ENCODE measurements at places on chromosomes 7 and 10. TPM values are rescaled to one million over a fixed set of nuclear protein-coding genes. Genes with fewer than 3 reads are reported as not detected.

Gene ODAD2
- total RNA-seq: 6.6 TPM

Gene CALN1
- 0.51 TPM for total RNA-seq

Gene CRHR2
- total RNA-seq: 0.18 TPM

Gene WNT8B
- 3.8 TPM for total RNA-seq

Gene RBM20
- total RNA-seq: 0.61 TPM

Gene PAX2
- total RNA-seq: 1.0 TPM

Gene HTR7
- total RNA-seq: 0.09 TPM

Gene ELFN1
- total RNA-seq: 8.5 TPM

DNA sequence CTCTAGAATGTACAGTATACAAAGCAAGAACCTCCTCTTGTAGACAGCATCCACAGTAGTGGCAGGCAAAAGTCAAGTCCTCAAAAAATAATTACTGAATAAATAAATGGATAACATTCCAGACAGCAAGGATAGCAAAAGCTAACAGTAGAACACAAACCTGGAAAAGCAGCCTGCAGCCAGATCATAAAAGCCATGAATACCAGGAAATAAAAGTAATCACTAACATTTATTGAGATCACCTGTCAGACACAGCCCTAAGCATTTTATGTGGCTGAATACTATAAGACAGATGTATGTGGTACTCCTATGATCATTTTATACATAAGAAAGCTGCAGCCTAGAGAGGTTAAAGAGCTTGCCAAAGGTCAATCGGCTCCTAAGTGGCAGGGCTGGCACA is 34.0 kb downstream of the CUL2 start:
- no peak overlapping the region for H3K27ac ChIP-seq
- DNase-seq: no peak
- H3K4me3 ChIP-seq: no peak overlapping the region
- no peaks in the 10 kb centered on the region for H3K27me3 ChIP-seq

DNA sequence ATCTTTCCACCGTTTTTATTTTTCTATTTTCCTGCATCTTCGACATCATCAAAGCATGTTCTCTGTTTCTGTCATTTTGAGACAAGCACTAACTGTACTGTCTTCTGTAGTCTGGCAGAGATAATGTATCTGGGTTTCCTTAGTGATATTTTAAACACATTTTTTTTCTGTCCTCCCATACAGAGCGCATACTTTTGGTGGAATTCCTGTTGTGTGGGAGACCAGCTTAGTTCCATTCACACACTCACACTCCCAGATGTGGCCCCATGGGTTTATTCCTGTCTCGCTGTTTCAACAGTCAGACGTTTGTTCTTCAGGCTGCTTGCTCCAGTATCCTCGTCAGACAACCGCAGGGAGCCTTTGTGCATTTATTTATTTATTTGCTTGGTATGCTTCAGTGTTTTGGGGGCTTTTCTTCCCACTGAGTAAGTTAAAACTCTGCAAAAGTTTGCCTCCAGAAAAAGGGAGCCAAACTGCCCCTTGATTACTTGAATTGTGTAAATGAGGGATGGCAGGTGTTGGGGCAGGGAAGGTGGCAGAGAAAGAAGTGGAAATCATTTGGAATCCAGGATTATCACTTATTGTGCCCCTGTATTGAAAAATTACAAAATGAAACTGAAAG is 456.8 kb upstream of the KLF6 start:
- peak overlapping the region; percentile 67 for H3K4me3 ChIP-seq
- no peaks in the 10 kb centered on the region for H3K27me3 ChIP-seq
- peaks cover 35% of the 10 kb centered on the region for H3K4me1 ChIP-seq

DNA sequence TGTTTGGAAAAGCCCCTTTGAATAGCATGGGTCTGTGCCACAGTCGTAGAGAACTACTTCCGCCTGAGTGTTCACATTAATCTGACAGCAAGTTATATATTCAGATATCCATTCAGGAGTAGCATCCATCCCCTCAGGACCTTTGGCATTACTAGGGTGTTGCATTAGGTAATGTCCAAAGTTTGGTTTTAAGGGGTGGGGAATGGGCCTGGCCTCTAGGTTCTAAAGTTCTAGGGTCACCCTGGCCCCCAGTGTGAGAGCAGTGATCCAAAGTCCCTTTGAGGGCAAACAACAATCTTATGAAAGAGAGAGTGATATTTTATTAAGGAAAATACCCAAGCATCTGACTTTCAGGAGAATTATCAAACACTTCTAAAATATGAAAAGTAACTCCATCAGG is 12.3 kb downstream of the MCM10 start:
- H3K4me1 ChIP-seq: no peaks in the 10 kb centered on the region
- no peak for DNase-seq
- no peaks in the 10 kb centered on the region for H3K27me3 ChIP-seq
- H3K36me3 ChIP-seq: peaks cover 16% of the 10 kb centered on the region
- H3K4me3 ChIP-seq: no peak overlapping the region

GRCh38 chr7:12884033-12884432 is 196.6 kb downstream of the ARL4A start:
- no peak overlapping the region for H3K27ac ChIP-seq
- DNase-seq: no peak
- H3K36me3 ChIP-seq: no peaks in the 10 kb centered on the region
- no peaks in the 10 kb centered on the region for H3K27me3 ChIP-seq
- no peak overlapping the region for H3K4me3 ChIP-seq
- no peaks in the 10 kb centered on the region for H3K4me1 ChIP-seq

GRCh38 chr10:10814069-10814468 is 203.6 kb upstream of the CELF2 start:
- no peak overlapping the region for H3K4me3 ChIP-seq
- H3K27ac ChIP-seq: no peak overlapping the region
- H3K27me3 ChIP-seq: no peaks in the 10 kb centered on the region

DNA sequence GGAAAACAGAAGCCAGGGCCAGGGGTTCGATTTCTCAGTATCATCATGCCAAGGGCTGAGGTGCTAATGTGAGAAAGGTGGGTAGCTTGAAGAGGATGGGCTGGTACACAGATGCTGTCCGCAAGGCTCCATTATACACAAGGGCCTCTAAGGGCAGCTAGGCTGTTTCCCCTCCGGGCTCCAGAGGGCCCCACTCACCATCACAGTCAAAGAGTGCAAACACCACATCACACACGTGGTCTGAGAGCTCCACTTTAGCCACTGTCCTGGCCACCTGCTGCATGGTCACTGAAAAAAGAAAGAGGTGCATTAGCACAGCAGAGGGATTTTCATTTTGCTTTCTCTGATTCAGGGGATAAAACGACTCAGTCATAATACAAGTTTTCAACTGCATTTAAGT is 20.9 kb upstream of the DNAJB12 start:
- no peak overlapping the region for H3K4me3 ChIP-seq
- DNase-seq: no peak
- H3K4me1 ChIP-seq: peaks cover 9% of the 10 kb centered on the region

- peak overlapping the region; percentile 54 for H3K4me3 ChIP-seq
- H3K27ac ChIP-seq: no peak overlapping the region
- peaks cover 4% of the 10 kb centered on the region for H3K4me1 ChIP-seq
Measured at GRCh38 chr10:32374605-32375004, 27.6 kb upstream of the EPC1 start.

- no peaks in the 10 kb centered on the region for H3K4me1 ChIP-seq
- peaks cover 21% of the 10 kb centered on the region for H3K36me3 ChIP-seq
- H3K27ac ChIP-seq: no peak overlapping the region
- DNase-seq: no peak
- H3K4me3 ChIP-seq: no peak overlapping the region
Measured at GRCh38 chr7:99624484-99624883, 7.7 kb downstream of the ZSCAN25 start.

GRCh38 chr7:44824894-44825526 is 22.9 kb downstream of the H2AZ2 start:
- H3K27me3 ChIP-seq: no peaks in the 10 kb centered on the region
- no peak for DNase-seq
- peak overlapping the region; percentile 0 for H3K27ac ChIP-seq

DNA sequence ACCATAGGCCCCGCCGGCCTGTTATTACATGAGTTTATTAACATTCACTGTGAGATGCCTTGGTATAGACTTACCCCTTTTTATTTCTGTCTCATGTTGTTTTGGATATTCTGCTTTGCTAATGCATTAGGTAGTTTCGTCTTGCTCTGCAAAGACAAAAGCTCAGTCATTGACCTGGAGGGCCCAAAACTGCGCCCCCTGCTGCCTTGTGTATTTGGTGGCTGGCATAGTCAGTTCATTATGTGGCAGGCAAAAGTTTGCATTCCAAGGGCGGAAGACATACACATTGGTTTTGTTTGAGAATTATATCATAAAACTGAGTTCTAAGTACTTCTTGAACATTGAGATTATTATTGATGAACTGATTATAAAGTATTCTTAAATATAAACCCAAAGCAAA is 372.5 kb downstream of the SDK1 start:
- peak; percentile 27 for DNase-seq
- no peaks in the 10 kb centered on the region for H3K27me3 ChIP-seq
- no peaks in the 10 kb centered on the region for H3K36me3 ChIP-seq
- no peak overlapping the region for H3K4me3 ChIP-seq
- H3K4me1 ChIP-seq: peaks cover 3% of the 10 kb centered on the region
- H3K27ac ChIP-seq: no peak overlapping the region

GRCh38 chr7:128299109-128299607 is 44.5 kb downstream of the RBM28 start:
- DNase-seq: no peak
- H3K36me3 ChIP-seq: peaks cover 4% of the 10 kb centered on the region
- H3K4me3 ChIP-seq: no peak overlapping the region
- H3K27me3 ChIP-seq: no peaks in the 10 kb centered on the region

DNA sequence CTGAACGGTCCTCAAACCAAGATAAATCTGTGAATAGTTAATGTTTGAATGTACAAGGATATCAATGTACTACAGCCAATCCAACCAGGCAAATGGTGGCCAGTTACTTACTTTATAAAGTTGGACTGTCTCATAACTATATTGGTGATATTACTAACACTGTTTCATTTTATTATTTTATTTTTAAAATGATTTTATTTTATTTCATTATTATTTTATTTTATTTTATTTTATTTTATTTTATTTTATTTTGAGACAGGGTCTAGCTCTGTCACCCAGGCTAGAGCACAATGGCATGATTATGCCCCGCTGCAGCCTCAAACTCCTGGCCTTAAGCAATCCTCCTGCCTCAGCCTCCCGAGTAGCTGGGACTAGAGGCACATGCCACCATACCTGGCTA is 6.8 kb downstream of the IL15RA start:
- no peaks in the 10 kb centered on the region for H3K4me1 ChIP-seq
- DNase-seq: no peak
- H3K4me3 ChIP-seq: no peak overlapping the region
- H3K27ac ChIP-seq: no peak overlapping the region

DNA sequence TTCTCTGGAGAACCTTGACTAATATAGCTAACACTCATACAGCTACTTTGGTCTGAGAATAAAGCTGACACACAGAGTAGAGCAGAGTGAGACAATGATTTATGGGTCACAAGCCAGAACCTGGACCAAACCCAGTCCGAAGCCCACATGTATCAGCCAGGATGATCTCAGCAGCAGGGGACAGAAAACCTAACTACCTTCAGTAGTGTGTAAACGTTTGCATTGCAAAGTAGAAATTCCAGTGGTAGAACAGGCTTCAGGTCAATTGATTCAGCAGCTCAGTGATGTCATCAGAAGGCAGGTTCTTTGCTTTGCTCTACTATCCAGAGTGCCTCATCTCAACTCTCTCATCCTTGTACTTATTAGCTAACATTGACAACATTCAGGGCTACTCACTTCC is 62.5 kb upstream of the PALS2 start:
- DNase-seq: no peak
- H3K36me3 ChIP-seq: no peaks in the 10 kb centered on the region
- no peak overlapping the region for H3K27ac ChIP-seq
- H3K4me1 ChIP-seq: peaks cover 15% of the 10 kb centered on the region
- H3K27me3 ChIP-seq: no peaks in the 10 kb centered on the region

DNA sequence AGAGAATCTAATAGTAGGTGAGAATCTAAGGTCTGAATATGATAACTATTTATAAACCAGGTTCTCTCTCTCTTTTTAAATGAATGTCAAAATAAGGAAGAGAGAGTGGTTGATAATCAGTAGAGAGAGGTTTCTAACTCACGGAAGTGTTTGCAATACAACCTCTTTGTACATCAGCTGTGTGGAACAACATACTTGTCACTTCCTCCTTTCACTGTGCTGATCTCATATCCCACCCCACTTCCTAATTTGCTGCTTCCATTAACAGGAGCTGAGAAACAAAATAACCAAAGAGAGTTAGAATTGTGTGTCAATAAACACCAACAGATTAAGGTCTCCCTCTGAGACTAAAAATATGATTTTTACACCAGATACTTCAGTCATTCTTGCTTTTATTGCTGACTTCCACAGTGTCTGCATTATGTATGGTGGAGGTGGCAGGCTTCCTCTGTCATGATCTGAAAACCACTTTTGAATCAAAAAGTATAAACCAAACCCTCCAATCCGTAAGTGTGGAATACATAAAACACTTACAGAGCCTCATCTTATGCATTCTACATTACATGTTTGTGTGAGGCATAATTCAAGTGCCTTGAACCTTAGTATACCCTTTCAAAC is 25.0 kb downstream of the CACUL1 start:
- no peaks in the 10 kb centered on the region for H3K36me3 ChIP-seq
- peaks cover 10% of the 10 kb centered on the region for H3K4me1 ChIP-seq
- no peaks in the 10 kb centered on the region for H3K27me3 ChIP-seq
- DNase-seq: no peak

DNA sequence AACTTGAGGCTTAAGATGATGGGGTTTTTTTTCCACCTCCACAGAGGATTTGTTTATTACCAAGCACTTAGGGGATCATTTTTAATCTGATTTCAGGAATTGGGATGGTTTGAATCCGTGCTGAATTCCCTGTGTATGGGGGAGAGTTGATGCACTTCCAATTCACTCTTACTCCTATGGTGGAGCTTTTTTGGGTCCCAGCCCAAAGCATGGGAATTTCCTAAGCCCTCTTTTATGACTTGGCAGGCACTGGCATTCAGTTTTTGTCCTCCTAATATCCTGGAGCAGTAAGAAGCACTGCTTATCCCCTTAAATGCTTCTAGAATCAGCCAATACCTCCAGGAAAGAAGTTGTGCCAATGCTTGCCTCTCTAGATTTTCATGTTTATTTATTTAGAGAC is 78.7 kb downstream of the HYCC1 start:
- no peak for DNase-seq
- no peaks in the 10 kb centered on the region for H3K27me3 ChIP-seq
- no peak overlapping the region for H3K27ac ChIP-seq
- H3K4me1 ChIP-seq: no peaks in the 10 kb centered on the region

GRCh38 chr7:20316706-20317105 is 14.0 kb upstream of the ITGB8 start:
- H3K27me3 ChIP-seq: no peaks in the 10 kb centered on the region
- no peak overlapping the region for H3K27ac ChIP-seq
- H3K4me1 ChIP-seq: no peaks in the 10 kb centered on the region
- no peaks in the 10 kb centered on the region for H3K36me3 ChIP-seq
- no peak for DNase-seq

DNA sequence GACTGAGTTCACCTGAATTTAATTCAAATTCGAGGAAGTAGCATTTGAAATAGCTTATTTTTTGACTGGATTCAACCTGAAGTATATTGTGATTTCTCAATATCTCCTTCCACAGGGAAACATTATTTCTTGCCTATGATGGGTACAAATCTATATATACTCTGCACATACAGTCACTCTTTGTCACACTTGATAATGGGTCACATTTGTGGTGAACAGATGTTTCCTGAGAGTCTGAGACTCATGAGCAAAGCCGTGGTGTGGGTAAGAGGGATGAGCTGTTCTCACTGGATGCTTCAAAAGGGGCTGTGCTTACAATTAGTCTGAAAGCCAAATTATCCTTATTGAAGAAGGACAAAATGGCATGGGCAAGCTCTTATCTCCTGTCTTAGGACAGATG is 18.0 kb upstream of the TBXAS1 start:
- no peak overlapping the region for H3K27ac ChIP-seq
- H3K4me1 ChIP-seq: peaks cover 5% of the 10 kb centered on the region
- peaks cover 4% of the 10 kb centered on the region for H3K36me3 ChIP-seq
- DNase-seq: no peak
- H3K4me3 ChIP-seq: no peak overlapping the region
- no peaks in the 10 kb centered on the region for H3K27me3 ChIP-seq

Measured in neural crest cell (in vitro differentiated cells).